Activated naive CD4-positive, alpha-beta T cell (primary cell): ENCODE measurements at places on chromosomes 5 and 9.

DNA sequence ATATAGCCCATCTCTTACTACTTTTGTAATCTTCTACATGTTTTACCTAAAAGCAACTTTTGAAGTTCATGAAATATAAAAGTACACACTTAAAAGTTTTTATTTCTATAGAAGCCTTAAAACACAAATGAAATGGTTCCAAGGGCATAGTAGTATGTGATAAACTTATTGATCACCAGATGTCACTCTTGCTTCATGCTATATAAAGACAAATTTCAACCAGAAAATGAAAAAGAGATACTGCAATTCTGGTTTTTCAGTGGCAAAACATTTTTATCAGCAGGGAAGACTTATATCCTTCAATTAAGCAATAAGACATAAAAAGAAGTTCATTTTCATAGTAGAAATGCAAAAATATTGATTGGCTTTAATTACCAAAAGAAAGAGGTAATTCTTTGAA, 69.4 kb upstream of the FBXL17 start:
- DNase-seq: no peak

DNA sequence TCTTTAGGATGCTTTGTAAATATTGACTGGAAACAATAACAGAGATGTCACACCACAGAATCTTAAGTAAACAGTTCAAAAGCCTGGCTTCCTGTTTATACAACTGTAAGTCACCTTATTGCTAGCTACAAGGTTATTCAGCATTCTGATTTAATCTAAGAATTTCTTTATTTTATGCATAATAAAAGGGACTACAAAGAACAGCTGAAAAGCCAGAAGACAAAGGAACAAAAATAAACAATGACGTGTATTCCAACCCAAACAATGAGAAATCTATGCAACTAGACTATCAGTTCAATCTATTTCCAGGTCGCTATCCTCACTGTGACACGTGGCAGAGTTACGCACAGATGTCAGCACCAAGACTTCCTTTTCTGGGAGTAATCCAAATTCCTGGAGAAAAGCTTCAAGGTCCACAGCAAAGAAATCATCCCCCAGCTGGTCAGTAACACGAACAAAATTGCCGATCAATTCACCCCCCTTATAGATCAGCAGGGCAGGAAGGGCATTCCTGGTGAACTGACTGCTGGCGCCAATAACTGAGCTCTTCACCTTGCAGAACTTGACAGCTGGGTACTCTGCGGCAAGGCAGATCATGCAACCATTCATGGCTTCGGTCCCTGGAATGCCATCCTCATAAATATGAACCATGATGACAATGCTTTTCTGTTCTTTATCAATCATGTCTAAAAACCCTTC, 8.4 kb downstream of the PDCL start:
- DNase-seq: no peak

DNA sequence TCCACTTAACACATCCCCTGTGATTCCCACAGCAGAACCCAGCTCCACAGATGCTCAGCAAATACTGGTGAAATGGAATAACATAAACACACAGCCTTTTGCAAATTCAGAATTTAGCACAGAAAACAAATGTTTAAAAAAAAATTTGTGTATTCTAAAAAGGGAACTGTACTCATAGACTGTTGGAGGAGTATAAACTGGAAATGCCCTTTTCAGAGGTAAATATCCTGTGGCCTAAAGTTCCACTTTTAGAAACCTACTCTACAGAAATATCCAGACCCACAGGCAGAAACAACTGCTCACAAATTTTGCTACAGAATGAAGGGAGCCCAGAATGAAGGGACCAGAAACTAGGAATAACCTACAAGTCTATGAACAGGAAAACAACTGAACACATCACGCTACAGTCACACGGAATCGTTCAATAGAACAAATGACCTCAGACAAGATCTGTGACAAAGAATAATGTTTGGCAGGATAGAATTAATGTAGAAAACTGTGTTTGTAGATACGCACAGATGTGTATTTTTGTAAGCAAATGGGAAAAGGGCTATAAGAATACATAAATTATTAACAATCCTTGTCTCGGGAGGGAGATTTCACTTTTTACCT, 78.5 kb downstream of the SHB start:
- DNase-seq: no peak

DNA sequence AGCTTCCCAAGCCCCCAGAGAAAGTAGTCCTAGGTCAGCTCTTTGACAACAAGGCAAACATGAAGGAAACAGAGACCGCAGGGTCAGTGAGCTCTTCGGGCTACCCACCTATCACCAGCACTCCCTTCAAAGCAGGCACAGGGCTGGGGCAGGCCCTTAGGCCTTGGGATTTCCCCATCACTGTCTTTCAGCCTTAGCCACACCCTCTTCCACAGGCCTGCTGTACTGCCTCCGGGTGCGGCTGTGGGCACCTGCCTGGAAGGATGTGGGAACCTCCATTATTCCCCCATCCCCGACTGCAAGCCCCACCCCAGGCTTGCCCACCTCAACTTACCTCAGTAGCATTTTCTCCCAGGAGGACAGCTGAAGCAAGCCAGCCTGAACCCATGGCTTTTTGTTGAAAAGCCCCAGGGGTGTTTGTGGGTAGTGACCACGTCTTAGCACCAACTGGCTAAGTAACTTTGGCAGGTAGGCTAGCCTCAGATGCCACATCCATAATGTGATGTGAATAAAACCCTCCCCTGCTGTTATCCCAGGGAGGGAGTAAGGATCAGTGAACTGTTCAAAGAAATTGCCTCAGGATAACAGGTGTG, 100.2 kb downstream of the PIK3R1 start:
- no peak for DNase-seq

GRCh38 chr5:142074006-142074405, 34.6 kb upstream of the NDFIP1 start:
- no peak for DNase-seq

GRCh38 chr9:137000177-137000930, 4.0 kb upstream of the CLIC3 start:
- DNase-seq: no peak

- DNase-seq: no peak
Measured at GRCh38 chr5:2753452-2754420, 2.3 kb upstream of the IRX2 start.

DNA sequence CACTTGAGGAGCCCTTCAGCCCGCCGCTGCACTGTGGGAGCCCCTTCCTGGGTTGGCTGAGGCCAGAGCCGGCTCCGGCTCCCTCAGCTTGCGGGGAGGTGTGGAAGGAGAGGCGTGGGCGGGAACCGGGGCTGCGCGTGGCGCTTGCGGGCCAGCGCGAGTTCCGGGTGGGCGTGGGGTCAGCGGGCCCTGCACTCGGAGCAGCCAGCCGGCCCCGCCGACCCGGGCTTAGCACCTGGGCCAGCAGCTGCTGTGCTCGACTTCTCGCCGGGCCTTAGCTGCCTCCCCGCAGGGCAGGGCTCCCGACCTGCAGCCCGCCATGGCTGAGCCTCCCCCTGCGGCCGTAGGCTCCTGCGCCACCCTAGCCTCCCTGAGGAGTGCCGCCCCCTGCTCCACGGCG, 6.2 kb upstream of the SHB start:
- no peak for DNase-seq

DNA sequence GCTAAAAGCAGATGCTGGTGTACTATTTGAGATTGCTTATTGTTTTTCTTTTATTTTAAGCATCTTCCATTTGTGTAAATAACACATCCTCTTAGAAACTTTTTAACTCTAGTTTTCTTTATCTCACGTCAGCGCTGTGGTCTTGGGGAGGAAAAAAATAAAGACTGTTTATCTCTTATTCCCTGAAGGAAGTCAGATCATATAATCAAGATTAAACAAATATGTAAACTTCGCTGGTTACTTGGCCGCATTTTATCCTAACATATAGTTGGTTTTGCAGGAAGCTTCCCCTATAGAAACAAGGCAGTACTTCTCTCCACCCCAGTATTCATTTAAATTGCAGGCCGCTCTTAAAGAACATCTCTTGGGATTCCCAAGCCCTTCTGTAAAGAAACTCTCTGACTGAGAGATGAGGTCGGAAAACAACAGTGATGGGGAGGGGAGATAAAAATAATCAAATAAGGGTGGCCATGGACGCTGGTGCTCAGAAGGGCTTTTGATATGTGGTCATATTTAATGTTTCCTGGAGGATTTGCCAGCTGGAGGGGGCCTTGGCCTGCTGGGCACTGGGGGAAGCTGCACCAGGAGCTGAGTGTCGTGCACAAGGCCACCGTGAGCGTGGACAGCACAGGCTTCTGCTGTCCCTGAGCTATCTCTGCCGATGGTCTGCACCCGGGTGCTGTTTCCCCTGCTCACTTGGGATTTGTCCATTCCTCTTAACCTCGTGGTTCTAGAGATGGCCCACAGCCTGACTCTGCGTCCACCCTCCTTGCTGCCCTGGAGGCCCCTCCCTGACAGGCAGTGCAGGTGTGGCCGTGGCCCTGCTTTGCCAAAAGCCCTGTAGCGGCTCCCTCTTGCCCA, 23.8 kb downstream of the NEURL1B start:
- DNase-seq: no peak
